ENCODE measurements at places on chromosomes 12 and 14.

DNA sequence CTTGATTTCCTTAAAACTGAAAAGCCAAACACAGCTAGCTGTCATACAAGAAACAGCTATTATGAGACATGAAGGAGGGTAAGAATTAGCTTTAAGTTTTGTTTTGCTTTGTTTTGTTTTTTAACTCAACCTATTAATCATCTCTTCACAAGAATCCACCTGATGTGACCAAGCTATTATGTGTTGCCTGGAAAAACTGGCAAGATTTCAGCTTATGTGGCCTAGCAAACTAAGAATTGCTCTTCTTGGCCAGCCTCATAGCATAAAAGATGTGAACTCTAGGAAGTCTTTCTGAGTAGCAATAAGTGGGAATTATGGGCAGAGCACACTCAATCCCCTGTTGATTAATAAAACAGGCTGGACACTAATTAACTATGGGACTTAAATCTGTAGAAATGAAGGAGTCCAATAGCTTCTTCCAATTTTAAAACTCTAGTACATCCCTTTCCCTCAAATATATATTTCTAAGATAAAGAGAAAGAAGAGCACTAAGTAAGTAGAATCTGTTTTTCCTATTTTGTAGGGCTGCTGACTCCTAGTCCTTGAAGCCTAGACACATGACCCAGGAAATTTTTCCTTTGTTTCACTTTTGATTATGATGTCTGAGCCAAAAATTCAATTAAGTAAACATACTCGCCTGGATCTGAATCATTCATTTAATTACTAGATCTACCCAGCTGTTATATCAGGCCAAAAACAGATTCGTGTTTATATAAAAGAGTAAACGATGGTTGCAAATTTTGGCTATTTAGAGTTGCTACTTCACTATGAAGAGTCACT is 75.7 kb downstream of the GTF2A1 start:
- peak; percentile 59 for DNase-seq

DNA sequence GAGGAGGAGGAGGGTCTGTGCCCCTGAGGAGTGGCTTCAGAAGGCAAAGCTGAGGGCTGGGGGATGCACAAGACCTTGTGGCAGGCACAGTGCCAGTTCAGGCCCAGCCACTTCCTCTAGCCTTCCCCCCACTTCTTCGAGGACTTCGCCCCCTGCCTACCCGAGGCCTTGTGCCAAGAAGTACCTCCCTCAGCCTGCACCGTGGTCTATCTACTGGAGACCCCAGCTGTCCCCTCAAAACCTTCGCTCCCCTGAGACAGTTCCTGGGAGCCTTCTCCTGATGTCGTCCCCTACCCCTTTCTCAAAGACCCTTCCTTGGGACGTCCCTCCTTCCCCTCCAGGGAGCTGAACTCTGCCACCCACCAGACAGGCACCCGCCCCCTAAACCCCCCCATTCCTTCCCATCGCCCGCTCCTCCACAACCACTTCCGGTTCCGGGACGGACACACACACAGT is 604 bp downstream of the ZNF384 start:
- DNase-seq = no peak

GRCh38 chr12:62265511-62265910 is 5.3 kb downstream of the USP15 start:
- no peak for DNase-seq

DNA sequence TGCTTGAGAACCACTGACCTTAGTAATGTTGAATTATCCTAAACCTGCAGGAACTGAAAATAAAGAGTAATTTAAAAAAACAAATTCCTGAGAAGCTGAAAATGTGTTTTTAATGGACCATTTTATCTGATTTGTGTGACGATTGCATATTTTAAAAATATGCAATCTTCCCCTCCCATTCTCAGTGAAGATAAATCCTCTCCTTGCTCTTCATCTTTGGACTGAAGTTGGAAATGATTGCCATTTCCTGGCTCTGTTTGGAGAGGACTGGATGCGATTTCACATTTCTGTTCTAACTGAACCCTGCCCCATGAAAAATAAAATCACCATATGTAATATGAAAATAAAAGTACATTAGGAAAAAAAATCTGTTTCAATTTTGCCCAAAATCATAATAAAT is 216.3 kb downstream of the SLC6A15 start:
- DNase-seq = no peak

DNA sequence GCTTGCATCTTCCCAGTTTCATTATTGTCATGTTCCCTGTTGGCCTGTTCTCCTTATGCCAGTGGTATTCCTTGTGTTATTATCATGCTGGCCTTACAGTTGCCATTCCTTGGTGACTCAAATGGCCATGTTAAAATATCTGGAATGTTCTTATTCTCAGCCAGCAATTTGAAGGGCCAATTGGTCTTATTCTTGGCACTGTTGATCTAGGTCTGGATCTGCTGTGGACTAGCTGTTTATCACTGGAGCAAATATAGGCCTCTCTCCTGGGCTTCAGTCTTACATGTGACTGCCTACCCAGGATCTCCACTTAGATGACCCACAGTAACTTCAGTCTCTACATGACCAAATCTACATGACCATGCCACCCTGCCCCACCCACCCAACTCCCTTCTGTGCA is 5.4 kb downstream of the CIPC start:
- no peak for DNase-seq

- DNase-seq = peak; percentile 18
Measured at GRCh38 chr14:30243805-30244204, 315.2 kb upstream of the G2E3 start.

DNA sequence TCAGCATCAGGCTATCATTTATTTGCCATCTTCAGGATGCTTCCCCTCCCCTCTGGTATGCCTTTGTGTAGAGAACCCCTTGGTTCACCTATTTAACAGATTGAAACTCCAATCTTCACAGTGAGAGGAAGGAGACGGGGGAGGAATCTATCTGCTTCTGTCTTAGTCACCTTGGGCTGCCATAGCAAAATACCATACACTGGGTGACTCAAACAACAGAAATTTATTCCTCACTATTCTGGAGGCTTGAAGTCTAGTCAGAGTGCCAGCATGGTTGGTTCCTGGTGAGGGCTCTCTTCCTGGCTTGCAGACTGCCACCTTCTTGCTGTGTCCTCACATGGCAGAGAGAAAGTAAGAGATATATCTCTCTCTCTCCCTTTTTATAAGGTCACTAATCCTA is 13.5 kb upstream of the EML1 start:
- DNase-seq = peak; percentile 61

GRCh38 chr12:30973830-30974229 is 47.3 kb downstream of the TSPAN11 start:
- no peak for DNase-seq

- peak; percentile 6 for DNase-seq
Measured at GRCh38 chr14:59190372-59190771, 1.9 kb downstream of the DAAM1 start.

- DNase-seq = peak; percentile 64
Measured at GRCh38 chr12:66359300-66359699, 57.0 kb downstream of the HELB start.

- DNase-seq = no peak
Measured at GRCh38 chr12:42468341-42468821, 121.2 kb downstream of the PRICKLE1 start.

- peak; percentile 6 for DNase-seq
Measured at GRCh38 chr14:100015251-100015655, 50.0 kb upstream of the EVL start.

- DNase-seq = no peak
Measured at GRCh38 chr14:51871846-51872245, 11.4 kb downstream of the GNG2 start.

DNA sequence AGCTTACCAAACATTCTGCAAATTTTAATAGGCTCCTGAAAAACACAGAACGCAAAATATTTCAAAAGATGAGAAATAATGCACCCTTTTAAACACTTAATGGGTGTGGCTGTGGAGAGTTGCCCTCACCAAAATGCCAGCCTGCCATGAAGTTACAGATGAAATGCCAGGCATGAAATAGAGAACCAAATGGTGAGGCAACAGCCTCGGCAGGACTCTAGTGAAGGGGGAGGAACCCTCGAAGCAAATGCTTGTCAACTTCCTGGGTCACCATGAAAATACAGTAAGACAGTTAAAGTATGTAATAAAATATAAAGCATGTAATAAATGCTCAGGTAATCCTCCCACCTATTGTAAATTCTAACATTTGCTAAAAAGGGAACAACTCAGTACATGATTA is 24.1 kb downstream of the DUSP16 start:
- DNase-seq = no peak

GRCh38 chr12:13223941-13224340 is 27.4 kb downstream of the EMP1 start:
- no peak for DNase-seq

GRCh38 chr12:115351514-115352077 is 667.6 kb upstream of the TBX3 start:
- DNase-seq = no peak

Measured in renal cortical epithelial cell (primary cell).